ENCODE measurements at places on chromosomes 4 and X.
A peak's percentile ranks its signal among the peaks of the same experiment; 100 is the strongest.

GRCh38 chr4:7757501-7758471 lies 181.9 kb downstream of the AFAP1 start:
- DNase-seq = no peak

DNA sequence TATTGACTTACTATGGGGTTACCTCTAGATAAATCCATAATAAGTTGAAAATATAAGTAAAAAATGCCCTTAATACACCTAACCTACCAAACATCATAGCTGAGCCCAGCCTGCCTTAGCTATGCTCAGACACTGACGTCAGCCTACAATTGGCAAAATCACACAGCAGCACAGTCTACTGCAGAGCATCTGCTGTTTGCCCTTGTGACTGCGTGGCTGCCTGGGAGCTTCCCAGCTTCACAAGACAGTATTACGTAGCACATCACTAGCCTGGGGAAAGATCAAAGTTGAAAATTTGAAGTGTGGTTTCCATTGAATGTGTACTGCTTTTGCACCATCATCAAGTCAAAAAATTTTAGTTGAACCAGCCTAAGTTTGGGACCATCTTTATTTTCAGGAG lies 8.8 kb downstream of the HTT-AS start:
- no peak for DNase-seq

- DNase-seq = peak; percentile 8
Observed at GRCh38 chr4:138938366-138938690, 77.3 kb upstream of the NOCT start.

- DNase-seq = no peak
Observed at GRCh38 chr4:7727749-7728148, 211.9 kb downstream of the AFAP1 start.

GRCh38 chrX:20506739-20507138 lies 240.0 kb upstream of the RPS6KA3 start:
- DNase-seq = no peak

DNA sequence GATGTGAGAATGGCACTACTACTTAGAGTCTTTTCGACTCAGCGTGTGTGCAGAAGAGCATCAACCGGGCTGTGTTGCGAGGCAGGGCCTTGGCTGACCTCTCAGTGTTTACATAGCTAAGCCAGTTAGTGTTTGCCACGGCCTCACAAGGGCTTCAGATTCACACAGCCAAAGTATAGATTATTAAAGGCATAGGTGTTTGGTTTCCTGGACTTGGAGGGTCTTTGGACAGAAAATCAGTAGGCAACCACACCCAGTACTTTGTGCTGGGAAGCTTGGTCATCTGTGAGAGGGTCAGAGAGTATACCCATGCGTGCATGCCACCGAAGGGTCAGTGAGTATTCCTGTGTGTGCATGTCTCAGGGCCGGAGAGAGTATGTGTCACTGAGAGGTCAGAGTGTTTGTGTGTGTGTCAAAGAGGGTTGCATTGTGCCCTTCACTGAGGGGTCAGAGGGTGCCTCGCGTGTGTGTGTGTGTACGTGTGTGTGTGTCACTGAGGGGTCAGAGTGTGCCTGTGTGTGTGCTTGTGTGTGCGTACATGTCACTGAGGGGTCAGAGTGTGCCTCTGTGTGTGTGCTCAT lies 69.7 kb upstream of the MSANTD1 start:
- DNase-seq = no peak

- DNase-seq = no peak
Observed at GRCh38 chr4:170106900-170107299, 17.1 kb upstream of the AADAT start.

DNA sequence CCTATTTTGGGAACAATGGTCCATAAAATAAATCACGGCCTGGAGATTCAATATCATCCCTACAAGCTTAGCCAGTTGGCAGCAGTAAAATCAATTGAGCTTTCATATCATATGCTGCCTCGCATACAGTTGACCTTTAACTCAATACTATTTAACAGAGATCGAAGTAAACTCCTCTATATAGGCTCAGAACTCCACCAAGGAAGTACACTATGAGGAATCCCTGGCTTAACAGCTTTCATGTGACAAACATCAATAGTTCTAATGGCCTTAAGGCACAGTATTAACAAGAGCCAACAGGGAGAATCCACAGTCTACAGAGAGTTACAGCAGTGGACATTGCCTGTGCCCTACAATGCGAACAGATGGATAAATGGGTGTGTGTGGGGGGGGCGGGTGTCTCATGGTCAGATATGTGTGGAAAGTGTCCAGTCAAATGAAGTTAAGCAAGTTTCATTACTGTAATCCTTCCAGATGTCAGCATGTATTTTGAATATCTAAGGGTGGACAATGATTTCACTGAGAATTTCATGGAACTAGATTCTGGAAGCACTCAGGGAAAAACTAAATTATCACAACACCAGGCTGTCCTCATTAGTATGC lies 98.2 kb upstream of the FAM9B start:
- no peak for DNase-seq

- DNase-seq = no peak
Observed at GRCh38 chrX:17656035-17656418, 81.3 kb upstream of the SCML1 start.

DNA sequence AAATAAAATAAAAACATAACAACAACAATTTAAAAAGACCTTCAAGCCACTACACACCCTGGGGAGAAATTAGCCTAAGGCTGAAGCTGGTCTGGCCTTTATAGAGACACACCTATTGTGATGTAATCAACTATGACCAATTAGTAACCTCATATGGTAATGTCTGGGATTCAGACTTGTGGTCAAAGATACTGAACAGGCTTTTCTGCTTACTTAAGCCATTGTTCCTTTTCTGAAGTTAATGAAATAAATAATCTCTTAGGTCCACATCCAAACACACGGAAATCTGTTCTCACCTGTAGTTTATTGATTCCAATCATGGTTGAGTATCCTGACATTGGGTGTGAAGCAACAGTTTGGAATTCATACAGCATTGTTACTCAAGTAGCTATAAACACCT lies 152.5 kb downstream of the PLS3 start:
- no peak for DNase-seq

GRCh38 chrX:71282514-71283402 lies 677 bp upstream of the NONO start:
- peak; percentile 21 for DNase-seq

GRCh38 chr4:44150091-44150576 lies 298.5 kb downstream of the KCTD8 start:
- DNase-seq = no peak

- no peak for DNase-seq
Observed at GRCh38 chr4:152831416-152831815, 51.7 kb downstream of the ARFIP1 start.

DNA sequence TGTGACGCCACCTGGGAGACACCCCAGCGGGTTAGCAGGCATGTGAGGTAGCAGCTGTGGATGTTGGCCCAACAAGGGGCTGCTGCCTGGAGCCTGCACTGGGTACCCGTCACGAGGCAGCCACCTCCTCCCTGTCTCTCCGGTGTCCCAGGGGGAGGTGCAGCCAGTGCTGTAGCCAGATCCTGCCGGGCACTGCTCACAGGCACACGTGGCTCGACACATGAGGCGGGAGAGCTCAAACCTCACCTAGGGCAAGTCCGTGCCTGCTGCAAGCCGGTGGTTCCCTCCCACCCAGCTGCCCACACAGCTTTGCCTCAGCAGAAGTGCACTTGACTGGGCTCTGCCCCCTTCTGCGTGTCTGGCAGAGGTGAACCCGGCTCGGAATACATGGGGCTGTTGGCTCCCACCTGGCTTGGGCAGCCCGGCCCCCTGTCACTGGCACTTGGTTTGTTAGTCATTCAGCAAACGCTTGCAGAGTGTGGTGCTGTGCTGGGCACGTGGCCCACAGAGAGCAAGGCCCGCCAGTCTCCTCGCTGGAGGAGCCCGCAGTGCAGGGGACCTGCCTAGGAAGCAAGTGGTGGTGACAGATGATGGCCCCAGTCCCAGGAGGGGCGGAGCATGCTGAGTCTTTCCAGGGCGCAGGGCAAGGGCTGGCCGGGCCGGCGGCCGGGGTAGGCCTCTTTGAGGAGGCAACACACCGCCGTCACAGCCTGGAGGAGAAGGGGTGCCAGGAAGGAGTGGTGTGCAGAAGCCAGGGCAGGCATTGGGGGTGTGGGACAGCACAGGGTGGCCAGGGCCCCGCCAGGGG lies 10.1 kb upstream of the SH3TC1 start:
- peak; percentile 84 for DNase-seq

DNA sequence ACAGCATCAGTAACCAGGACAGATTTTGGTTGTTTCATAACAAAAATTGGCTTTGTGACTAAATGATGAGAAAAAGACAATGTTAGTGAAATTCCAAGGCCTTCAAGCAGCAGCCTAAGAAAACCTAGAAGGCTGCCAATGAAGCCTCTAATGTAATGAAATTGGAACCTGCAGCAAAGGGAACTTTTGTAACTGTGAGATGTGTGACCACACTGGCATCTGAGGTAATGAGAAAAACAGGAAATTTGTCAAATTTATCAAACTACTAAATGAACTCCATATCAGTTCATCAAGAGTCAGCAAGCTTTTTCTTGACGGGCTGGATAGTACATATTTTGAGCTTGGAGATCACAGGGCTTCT lies 30.4 kb upstream of the EMCN start:
- DNase-seq = no peak

- no peak for DNase-seq
Observed at GRCh38 chr4:152525878-152526277, 10.0 kb downstream of the FBXW7 start.

DNA sequence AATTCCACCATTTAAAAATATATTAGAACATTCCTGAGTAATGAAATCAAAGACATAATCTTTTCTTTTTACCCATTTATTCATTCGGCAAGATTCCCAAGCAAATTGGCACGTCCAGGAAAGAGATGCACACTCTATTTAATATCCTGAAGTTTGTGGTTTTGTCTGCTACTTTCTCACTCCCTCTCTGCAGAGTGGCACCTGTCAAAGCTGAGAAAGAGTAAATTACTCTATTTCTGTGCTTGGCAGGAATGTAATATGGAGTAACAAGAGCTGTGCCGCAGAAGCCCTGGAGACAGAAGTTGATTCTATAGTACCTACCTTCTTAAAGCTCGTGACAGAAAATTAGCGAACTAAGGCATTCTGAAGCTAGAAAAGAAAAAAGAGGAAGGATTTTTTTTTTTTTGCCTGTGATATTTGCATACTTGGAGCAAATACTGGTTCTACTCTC lies 5.5 kb downstream of the GSTCD start:
- peak; percentile 4 for DNase-seq

DNA sequence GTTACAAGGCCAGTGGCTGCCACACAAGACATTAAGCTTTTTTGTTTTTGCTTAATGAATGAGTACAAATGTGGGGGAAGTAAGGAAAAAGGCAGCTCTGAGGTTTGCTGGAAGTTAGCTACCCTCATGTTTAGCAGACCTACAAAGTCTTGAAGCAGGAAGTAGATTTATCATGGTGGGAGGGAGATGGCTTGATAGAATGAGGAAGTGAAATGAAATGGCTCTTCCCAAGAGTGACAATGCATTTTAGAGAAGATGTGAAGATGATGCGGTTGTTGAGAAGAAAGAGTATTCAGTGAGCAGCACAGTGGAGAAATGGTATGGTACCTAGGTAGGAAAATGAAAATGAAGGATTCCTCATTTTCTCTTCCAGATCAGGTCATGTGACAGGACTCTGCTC lies 108.0 kb downstream of the SLIT2 start:
- no peak for DNase-seq

DNA sequence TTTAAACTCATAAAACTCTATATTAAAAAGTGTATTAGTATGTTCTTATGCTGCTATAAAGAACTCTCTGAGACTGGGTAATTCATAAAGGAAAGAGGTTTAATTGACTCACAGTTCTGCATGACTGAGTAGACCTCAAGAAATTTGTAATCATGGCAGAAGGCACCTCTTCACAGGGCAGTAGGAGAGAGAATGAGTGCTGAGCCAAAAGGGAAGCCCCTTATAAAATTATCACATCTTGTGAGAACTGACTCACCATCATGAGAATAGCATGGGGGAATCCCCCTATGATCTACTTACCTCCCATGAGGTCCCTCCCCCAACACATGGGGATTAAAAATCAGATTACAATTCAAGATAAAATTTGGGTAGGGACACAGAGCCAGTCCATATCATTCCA lies 463.2 kb downstream of the KLHL13 start:
- no peak for DNase-seq

DNA sequence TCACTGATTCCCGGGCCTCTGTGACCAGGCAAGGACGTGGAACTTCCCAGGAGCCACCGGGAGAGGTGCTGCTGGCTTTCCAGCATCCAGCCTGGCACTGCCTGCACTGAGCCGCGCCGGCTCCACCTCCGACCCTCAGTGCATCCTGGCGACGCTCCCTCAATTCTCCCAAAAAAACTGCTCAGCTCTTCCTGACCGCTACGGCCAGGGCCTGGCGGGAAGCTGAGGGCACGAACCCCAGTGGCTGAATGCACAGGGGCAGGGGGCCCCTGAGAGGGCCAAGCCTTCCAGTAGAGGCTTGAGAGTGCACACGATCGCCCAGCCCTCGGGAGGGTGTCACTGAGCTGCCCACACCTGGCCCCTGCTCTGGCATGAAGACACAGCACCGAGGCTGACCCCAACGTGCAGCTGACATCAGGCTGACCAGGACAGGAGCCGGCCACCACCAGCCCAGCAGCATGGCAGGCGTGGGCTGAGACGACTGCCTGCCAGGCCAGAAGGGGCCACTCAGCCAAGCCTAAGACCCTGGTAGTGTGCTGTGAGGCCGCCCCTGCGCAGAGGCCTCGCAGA lies 6.9 kb downstream of the CTBP1 start:
- DNase-seq = no peak

- no peak for DNase-seq
Observed at GRCh38 chrX:108735679-108736508, 469 bp downstream of the IRS4 start.

DNA sequence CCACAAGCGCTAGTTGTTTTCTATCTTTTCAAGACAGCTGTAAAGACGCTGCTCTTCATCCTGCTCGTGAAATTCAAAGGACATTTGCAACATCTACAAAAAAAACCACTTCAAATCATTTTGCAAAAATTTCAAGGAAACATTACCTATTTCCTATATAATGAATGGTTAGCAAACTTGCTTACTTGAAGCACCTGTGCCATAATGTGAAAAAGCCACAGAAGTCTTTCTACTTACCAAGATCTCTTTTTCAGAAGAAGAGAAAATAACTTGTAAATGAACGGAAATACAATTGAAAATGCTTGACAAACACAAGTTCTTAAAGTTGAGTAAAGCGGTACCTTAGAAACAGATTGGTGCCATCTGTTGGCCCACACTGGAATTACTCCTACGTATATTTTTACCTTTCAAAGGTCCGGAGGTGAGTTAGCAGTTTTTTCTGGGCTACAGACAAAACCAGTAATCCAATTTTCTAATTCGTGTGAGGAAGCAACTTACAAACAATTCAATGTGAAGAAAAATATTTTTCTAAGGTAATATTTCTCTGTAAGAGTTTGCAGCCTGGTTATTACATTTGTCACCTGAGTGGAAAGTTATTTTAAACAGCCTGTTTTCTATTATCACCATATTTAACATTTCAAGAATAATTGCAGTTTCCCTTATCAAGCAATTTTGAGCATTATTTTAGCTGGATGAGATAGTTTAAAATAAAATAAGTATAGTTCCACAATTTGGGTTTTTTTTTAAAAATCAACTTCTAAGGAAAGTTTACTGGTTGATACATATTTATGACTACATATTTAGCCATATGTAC lies at the start of gene TLR6:
Gene TLR6 (minus strand): TSS at position 294 of the 814 bp plus-strand sequence. CDS start 27,344 bp downstream, outside the sequence.
- DNase-seq = peak; percentile 69

GRCh38 chr4:187286525-187286924 lies 562.9 kb upstream of the FAT1 start:
- no peak for DNase-seq

GRCh38 chrX:129653181-129653970 lies 1.4 kb downstream of the APLN start:
- DNase-seq = peak; percentile 7

GRCh38 chr4:98469771-98470170 lies 188.6 kb downstream of the TSPAN5 start:
- DNase-seq = no peak

- no peak for DNase-seq
Observed at GRCh38 chrX:22164770-22165388, 107.8 kb upstream of the CBLL2 start.

All from NCI-H2029 treated with DMSO at 0.1 percent for 48 hours (cell line).